ENCODE measurements at places on chromosomes 1 and 21.

DNA sequence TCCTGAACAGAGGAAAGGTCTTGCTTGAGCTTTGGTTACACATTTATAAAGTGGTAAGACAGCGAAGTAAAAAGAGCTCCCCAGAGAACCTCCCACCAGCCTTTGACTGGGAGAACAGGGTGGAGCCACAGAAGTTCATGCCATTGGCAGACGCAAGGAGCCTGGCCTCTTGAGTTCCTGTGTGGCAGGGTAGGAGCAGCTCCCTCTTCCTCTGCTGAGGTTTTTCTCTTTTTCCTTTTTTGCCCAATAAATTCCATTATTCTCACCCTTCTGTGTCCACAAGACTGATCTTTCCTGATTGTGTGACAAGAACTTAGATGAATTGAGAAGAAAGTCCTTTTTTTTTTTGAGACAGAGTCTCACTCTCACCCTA lies 4.3 kb downstream of the THEM4 start:
- DNase-seq: no peak

DNA sequence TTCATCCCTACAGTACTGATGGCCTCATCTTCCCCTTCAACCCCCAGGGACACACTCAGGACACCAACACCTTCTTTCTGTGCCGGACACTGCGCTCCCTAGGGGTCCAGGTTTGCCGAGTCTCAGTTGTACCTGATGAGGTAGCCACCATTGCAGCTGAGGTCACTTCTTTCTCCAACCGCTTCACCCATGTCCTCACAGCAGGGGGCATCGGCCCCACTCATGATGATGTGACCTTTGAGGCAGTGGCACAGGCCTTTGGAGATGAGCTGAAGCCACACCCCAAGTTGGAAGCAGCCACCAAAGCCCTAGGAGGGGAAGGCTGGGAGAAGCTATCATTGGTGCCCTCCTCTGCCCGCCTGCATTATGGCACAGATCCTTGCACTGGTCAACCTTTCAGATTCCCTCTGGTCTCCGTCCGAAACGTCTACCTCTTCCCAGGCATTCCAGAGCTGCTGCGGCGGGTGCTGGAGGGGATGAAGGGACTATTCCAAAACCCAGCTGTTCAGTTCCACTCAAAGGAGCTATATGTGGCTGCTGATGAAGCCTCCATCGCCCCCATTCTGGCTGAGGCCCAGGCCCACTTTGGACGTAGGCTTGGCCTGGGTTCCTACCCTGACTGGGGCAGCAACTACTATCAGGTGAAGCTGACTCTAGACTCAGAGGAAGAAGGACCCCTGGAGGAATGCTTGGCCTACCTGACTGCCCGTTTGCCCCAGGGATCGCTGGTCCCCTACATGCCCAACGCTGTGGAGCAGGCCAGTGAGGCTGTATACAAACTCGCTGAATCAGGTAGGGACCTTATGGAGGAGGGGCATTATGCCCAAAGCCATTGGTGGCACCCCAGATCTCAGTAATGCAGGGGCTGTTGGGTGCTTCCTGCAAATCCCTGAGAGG lies 5.1 kb upstream of the LENEP start:
- DNase-seq: no peak

- DNase-seq: no peak
Observed at GRCh38 chr1:111463029-111463683, 10.6 kb upstream of the C1orf162 start.

GRCh38 chr1:22582661-22583635 lies 19.7 kb downstream of the EPHA8 start:
- DNase-seq: no peak

DNA sequence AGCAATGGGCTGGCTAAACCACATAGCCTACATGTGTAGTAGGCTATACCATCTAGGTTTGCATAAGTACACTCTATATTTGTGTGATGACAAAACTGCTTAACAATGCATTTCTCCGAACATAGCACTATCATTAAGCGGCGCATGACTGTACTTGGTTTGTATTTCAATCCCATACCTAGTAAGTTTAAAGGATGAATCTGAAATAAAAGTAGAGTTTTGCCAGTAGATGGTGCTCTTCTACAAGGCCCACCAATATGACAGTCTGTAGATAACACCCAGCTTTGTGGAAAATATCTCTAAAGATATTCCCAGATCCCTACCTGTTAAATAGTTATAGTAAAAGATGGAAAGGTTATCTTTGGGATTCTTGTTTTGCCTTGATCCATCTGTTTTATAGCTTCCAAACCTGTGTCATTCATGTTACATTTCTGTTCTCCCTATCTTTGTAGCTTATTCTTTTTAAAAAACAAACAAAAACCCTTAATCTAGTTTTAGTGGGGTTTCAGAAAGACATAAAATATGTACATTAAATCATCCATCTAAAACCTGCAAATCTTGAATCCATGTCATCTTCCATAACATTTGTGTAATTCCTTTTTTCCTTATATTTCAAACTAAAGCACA lies 33.9 kb upstream of the ASPM start:
- no peak for DNase-seq

Measured in liver (tissue), 10 donors.